ENCODE measurements at places on chromosomes 2 and 18. TPM values are rescaled to one million over a fixed set of nuclear protein-coding genes. Genes with fewer than 3 reads are reported as not detected.

DNA sequence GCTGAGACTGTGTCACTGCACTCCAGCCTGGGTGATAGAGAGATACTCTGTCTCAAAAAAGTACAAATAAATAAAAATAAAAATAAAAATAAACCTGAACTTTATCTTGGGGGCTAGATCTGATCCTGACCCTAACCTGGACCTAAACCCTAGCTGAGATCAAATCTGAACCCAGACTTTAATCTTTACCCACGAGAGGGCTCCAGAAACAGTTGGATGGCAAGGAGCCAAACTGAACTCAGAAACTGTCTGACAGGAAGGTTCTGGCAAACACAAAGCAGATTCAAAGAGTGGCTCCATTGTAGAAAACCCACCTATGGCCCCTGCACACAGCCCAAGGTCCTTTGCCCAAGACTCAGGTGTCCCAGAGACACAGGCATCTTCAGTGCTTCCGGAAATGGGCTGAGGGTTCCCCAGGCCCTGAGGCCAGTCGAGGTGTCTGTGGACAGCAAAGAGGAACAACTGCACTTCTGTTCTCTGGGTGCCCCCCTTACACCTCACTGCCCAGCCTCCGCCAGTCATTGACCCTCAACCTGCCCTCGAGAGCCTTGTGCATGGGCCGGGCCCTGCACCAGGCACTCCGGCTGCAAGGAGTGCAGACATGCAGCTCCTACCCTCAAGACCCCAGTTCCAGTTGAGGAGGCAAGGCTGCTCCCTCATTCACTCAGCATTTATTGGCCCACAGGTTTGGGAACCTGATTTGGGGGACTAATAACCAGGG is 95.2 kb downstream of the TFCP2L1 start:
- H3K4me3 ChIP-seq: no peak overlapping the region
- H3K4me1 ChIP-seq: no peaks in the 10 kb centered on the region
- H3K27ac ChIP-seq: no peak overlapping the region
- H3K36me3 ChIP-seq: no peaks in the 10 kb centered on the region
- H3K27me3 ChIP-seq: peaks cover 4% of the 10 kb centered on the region
- no peak for DNase-seq

LINC00305 gene
- total RNA-seq: not detected

TNFRSF11A gene
- total RNA-seq: 2.7 TPM

GRCh38 chr2:68283419-68283812 is 31.1 kb upstream of the PPP3R1 start:
- no peak for DNase-seq
- H3K27me3 ChIP-seq: peaks cover 37% of the 10 kb centered on the region
- H3K4me3 ChIP-seq: no peak overlapping the region
- no peaks in the 10 kb centered on the region for H3K36me3 ChIP-seq

NEU2 gene
- total RNA-seq: not detected

DNA sequence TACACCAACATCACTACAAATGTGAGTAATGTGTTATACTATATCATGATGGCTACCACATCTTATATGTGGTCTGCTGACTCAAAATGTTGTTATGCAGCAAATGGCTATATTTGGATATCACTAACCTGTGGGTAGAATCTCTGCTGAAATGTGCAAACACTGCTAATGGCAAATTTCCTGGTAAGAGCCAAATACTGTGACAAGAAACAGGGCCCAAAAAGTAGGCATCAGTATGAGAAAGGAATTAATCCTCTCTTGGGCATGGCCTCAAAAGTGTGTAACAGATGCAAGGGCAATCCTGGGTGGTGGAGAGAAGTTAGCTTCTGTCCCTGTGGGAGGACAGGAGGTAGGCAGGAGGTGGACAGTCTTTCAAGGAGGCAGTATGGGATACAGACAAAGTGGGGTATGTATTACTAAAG is 13.3 kb downstream of the ATF2 start:
- peaks cover 28% of the 10 kb centered on the region for H3K4me1 ChIP-seq
- H3K4me3 ChIP-seq: no peak overlapping the region
- H3K36me3 ChIP-seq: peaks cover 15% of the 10 kb centered on the region
- H3K27ac ChIP-seq: no peak overlapping the region
